Fibroblast of lung (primary cell): ENCODE measurements at places on chromosomes 4 and X.

DNA sequence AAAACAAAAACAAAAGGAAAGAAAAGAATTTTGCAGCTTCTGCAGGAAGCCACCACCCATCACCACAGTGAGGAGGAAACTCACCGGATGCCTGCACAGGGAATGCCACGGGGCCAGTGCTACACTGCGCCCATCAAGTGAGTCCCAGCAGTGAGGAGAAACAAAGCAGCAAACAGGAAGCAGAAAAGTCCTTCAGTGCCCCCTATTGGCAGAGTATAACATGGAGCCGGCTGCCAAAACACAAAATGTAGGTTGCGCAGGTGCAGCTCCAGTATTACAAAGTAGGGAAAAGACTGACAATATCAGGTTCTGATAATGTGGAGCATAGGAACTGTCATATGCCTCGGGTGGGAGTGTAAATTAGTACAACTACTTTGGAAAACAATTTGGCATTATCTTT, 23.3 kb upstream of the SCML2 start:
- no peak for DNase-seq

DNA sequence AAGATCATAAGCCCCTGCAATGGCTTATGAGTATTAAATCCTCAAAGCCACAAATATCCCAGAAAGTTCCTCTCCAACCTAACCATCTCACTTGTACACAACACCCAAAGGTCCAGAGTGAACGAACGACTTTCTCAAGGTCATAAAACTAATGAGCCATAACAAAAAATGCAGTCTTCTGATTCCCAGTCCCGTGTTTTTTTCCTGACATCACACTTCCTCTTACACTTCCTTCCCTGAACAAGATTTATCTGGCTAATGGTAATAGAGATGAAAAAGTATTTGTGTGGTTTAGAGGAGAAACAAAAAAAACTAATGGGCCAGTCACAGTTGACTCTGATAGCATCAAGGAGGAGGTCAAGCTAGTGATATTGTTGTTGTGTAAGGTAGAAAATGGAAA, 99.5 kb upstream of the KLHL13 start:
- peak; percentile 58 for DNase-seq

DNA sequence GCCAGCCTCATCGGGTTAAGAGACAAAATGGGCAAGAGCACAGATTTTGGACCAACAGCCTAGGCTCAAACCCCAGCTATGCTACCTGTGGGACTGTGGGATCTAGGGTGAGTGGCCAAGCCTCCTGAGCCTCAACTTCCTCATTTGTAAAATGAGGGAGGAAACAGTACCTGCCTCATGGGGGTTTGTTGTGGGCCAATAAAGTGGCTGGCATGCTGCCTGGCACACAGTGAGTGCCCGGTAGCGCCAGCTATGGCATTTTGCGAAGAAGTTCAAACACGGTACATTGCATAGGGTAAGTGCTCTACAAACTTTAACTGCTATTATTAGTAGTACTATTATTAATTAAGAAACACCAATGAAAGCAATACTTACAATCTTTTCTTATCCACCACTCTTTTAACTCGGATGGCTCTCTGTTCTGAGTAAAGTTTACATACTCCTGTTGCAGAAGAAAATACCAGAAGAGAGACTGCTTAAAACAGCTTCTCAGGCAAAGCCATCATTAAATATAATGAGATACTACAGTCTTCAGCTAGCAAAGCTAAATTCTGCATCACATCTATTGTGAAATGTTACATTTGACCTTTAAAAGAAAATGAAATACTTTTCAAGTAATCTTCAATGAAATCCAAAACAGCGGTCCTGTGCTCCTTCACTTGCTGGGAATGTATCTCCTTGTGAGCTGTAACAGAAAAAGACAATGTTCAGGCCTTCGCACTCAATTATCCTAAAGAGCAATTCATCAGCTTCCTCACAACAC, 70.1 kb downstream of the NSG1 start:
- DNase-seq: no peak

- no peak for DNase-seq
Measured at GRCh38 chr4:43987331-43987944, 461.2 kb downstream of the KCTD8 start.

GRCh38 chr4:75658876-75659275, 14.3 kb downstream of the G3BP2 start:
- DNase-seq: peak; percentile 37

GRCh38 chr4:53908661-53909078, 155.7 kb downstream of the CHIC2 start:
- DNase-seq: peak; percentile 94

- no peak for DNase-seq
Measured at GRCh38 chr4:6391852-6392188, 80.6 kb downstream of the PPP2R2C start.

GRCh38 chr4:138243369-138243768, 1.2 kb upstream of the SLC7A11 start:
- peak; percentile 74 for DNase-seq

- DNase-seq: peak; percentile 55
Measured at GRCh38 chrX:10636337-10636736, 16.0 kb upstream of the MID1 start.

- no peak for DNase-seq
Measured at GRCh38 chr4:25504932-25505636, 128.0 kb downstream of the ANAPC4 start.

DNA sequence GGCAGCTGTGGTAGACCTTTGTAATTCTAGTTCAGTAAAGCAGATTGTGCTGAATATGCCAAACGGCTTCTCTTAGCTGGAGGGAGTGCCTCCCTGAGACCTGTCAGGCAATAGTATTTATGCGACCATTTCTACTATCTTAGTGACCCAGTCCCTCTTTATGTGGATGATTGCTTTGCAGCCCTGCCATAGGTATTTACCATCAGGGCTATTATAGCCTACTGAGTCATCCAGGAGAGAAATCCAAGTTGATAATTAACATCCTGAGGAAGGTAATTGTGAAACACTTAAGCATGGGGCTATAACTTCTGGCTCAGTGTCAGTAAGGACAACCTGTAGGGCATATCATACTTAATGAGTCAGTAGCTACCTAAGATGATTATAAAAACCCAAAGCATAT, 103.9 kb upstream of the MAOA start:
- no peak for DNase-seq

DNA sequence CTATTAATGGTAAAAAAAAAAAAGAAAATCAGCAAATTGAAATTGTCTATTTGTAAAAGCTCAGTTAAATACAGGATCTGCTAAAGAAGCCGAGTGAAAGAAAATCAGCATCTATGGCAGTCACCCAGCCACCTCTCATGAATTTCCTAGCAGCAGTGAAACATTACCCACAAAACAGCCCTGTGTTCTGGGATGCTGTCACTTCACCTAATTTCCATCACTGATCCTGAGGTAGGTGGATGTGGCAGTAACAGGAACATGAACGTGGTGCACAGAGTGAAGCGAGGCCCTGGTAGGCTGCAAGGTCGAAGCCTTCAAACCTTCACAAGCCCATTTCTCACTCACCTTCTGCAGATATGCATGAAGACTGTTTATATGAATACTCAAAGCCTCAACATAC, 65.2 kb downstream of the RXFP1 start:
- no peak for DNase-seq

- DNase-seq: no peak
Measured at GRCh38 chr4:12875640-12876243, 608.4 kb downstream of the RAB28 start.

- peak; percentile 54 for DNase-seq
Measured at GRCh38 chrX:30568136-30568535, 9.4 kb downstream of the TASL start.

- DNase-seq: no peak
Measured at GRCh38 chrX:54994668-54995351, 822 bp upstream of the PFKFB1 start.

GRCh38 chrX:9286234-9286633, 178.6 kb upstream of the TBL1X start:
- DNase-seq: no peak

DNA sequence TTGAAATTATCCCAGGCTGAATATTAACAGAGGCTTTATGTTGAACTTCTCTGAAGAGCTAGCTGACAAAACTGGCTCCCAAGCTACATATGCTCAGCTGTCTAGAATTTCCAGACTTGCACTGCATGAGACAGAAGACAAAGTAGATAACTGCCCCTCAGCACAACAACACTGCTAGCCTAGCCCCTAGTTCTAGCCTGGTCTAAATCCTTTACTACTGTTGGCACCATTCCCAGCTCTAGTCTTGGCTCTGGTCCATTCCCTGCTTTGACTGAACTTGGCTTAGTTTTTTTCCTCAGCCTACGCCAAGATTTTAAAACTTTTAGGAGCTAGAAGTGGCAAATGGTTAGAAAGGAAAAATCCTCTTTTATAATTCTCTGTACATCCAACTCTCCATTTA, 7.6 kb upstream of the OPHN1 start:
- peak; percentile 63 for DNase-seq

- DNase-seq: no peak
Measured at GRCh38 chr4:73055241-73055897, 14.1 kb downstream of the COX18 start.

- no peak for DNase-seq
Measured at GRCh38 chr4:182294451-182294850, 51.2 kb downstream of the TENM3 start.

DNA sequence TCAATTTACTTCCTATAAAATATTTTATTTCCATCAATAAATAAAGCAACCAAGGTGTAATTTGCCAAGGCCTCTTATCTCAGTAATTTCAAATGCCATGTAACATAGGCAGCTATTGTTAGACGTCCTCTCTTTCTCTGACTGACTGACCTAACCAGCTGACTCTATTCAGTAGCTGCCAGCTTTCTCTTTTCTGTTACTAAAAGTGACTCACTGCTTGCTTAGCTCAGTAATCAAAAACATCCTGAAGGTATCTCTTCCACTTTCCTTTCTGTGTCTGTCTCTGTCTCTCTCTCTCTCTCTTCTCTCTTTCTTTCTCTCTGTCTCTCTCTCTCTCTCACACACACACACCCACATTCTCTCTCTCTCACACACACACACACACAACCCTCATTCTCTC, 134.2 kb downstream of the SPOCK3 start:
- DNase-seq: peak; percentile 24

DNA sequence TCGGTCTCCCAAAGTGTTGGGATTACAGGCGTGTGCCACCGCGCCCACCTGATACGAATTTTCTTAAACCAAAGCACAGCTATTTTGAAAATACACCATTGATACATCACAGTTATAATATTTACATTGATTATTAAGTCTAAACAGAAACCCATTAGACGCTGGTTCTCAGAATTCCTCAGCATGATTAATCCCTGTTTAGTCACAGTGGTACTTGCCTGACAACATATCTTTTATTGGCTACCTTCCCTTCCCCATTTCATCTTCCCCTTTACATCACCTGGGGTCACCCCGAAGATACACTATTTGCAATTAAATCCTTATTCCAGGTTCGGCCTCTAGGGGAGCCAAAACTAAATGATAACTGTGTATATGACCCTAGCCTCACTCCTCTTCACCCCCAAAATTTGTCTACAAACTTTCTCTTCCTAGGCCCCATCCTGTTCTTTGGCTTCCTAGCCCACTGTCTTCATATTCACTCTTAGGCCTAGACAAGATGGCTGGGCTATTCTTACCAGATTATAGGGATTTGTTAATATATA, 36.8 kb upstream of the IL1RAPL1 start:
- DNase-seq: no peak

DNA sequence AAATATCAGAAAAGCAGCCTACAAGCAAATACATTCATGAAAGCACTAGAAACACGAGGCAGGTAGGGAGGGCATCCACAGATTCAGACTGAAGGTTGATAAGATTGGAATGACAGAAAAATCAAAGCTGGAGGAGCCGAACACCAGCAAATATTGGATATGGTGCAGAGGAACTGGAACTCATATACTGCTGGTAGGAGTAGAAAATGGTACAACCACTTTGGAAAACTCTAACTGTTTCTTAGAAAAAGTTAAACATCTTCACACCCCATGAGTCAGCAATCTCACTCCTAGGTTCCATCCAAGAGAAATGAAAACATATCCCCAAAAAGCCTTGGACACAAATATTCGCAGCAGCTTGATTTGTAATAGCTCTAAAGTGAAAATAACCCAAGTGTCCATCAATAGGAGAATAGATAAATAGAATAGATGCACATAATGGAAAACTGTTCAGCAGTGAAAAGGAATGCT, 27.1 kb downstream of the CD99L2 start:
- DNase-seq: no peak

GRCh38 chrX:118115953-118116712, 477 bp downstream of the KLHL13 start:
- DNase-seq: peak; percentile 5

- DNase-seq: no peak
Measured at GRCh38 chrX:136907621-136908020, 27.1 kb upstream of the RBMX start.

GRCh38 chr4:147463065-147463464, 17.8 kb upstream of the EDNRA start:
- no peak for DNase-seq

DNA sequence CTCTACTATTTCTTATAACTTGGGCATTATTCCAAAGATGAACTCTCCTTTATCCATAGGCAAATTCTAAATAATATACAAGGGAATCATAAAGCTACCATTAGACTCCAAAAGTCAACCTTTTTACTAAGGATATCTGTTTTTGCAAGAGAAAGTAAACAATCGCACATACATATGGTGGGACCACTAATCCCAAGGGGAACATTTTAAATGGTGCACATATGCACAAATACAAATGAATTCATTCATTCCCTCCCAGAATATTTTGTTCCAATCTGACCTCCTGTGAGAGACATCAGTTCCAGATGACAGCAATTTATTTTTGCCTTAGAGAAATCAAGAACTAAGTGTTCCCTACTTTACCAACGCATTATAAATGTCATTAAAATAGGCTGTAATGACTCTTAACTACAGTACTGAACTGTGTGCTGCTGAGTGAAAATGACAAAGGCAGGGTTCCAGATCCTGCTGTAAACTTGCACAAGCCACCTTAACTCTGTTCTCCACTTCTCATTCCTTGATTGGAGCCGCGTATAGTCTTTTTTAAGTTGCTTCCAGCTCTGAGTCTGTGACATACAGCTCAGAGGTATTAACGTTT, 2.0 kb downstream of the DHX15 start:
- DNase-seq: no peak
